Gastroesophageal sphincter (tissue), 4 donors: ENCODE measurements at places on chromosomes 5 and 9. TPM values are rescaled to one million over a fixed set of nuclear protein-coding genes. Genes with fewer than 3 reads are reported as not detected.

DNA sequence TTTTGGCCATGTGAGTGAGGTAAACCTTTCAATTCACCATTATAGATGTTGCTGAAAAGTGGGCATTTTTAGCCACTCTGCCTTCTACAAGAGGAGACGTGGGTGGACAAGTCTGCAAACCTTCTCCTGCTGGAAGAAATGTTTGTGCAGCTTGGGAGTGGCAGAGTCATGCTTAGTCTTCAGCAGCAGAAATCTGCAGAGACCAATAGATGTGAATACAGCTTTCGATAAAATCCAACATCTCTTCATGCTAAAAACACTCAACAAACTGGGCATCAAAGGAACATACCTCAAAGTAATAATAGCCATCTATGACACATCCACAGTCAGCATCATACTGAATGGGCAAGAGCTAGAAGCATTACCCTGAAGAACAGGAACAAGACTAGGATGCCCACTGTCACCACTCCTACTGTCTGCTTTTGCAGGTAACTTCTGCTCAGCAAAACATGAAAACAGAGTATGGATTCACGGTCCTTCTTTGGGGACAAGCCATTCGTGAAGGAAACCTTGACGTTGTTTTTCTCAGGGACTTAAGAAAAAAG, 91.3 kb downstream of the RALGPS1 start:
- no peak for ATAC-seq

GRCh38 chr5:152527358-152528052, 122.4 kb upstream of the NMUR2 start:
- no peak for ATAC-seq

DNA sequence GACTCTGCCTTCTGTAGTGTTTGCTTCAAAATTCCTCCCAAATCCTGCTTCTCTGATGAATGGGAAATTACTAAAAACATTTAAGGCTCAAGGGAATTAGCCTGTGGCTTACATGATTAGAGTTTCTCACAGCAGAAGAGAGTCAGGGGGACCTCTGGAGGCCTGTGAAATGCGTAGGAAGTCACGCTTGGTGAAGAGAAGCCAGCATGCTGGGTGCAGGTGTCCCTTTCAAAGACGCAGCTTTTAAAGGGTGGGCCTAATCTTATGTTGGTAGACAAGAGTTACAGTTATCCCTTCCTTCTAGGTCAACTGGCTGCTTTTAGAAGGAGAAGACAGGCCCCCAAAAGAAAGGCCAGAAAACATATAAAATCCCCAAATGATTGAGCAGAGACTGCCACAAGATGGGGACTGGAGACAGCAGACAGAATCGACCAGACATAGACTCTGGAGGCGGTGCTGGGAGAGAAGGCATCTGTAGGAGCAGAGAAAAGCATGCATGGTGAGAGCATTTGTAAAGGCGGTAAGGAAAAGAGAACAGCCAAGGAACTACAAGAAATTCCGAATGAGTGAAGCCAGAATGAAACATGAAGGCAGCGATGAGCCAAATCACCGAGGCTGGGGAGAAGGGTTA, 42.3 kb downstream of the B4GALT1 start:
- no peak for ATAC-seq

GRCh38 chr5:159527546-159528254, 197.4 kb upstream of the IL12B start:
- no peak for ATAC-seq

DNA sequence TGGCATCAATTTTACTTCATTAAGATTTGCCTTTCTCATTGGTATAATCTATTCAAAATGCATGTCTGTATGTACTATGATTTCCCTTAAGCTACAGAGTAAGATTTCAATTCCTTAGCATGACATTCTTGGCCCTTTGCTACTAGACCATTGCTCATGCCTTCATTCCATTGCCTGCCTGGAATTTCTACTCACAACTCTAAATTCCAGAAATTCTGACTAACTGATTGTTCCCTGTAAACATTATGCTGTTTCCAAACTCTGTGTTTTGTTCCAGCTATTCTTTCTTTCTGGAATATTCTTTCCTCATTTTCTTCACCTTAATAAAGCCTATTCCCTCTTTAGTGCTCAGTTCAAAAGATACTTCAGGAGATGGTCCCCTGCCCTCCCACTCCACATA, 568.8 kb upstream of the SEMA6A start:
- ATAC-seq = peak; percentile 39

DNA sequence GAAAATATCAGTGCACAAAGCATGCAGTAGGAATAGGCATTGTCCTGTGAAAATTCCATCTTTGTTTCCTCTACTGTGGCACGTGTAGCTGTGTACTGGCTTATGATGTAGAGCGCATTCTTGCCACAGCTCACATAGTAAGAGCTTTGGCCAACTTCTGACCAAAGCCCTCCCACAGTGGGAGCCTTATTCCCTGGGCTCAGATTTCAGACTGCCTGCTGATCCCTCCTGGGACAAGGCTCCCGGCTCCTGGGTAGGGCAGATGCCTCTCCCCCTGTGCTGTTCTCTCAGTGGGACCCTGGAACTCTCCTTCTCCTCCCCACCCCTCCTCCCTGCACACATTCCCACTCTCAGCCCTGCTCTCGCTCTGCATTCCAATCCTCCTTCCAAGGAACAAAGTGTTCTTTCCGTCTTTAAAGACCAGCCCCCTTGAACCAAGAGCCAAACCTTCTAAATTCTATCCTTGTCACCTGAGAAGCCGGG, 17.5 kb downstream of the LCP2 start:
- peak; percentile 87 for ATAC-seq

DNA sequence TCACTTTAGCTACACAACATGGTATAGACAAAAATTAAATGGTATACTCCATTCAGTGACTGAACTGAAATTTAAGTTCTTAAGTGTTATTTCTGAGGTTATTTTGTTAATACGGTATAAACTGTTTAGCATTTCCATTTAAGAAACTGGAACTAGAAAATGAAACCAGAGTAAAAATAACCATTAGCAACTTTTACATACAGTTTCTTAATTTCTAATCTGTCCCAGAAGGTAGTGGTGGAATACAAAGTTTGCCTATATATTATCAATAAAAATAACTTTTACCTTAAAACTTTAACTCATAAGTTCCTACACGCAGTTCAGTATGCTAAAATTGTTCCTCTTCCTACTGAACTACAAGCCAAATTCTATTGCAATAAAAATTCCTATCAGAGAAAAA, 10.3 kb downstream of the GOLPH3 start:
- no peak for ATAC-seq

DNA sequence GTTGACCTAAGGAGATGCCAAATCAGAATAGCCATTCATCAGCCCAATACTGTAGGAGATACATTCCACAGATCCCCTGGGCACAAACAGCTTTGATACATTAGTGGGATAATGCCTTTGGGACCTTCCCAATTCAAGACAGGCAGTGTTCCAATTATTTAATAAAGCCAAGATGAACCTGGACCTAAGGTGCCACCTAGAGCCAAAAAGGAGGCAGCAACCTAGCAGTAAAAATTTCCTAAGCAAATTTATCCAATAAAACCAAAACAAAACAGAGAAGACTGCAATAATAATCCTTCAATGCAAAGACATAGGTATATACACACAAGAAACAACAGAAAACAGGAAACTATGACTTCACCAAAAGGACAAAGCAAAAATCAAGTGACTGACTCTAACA, 253.0 kb downstream of the HINT1 start:
- ATAC-seq = no peak

DNA sequence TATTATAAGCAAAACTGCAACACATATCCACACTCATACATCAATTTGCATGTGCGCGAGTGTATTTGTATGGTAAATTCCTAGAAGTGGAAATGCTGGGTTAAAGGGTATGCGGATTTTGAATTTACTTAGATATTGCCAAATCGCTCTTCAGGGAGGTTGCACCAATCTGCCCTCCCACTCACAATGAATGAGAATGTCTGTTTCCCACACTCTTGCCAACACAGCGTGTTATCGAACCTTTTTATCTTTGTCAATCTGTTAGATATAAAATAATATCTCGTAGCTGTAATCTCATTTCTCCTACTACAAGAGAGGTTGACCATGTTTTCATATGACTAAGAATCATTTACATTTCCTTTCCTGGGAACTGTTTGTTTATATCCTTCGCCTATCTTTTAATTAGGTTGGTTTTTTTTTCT, 35.7 kb downstream of the LHX2 start:
- no peak for ATAC-seq

DNA sequence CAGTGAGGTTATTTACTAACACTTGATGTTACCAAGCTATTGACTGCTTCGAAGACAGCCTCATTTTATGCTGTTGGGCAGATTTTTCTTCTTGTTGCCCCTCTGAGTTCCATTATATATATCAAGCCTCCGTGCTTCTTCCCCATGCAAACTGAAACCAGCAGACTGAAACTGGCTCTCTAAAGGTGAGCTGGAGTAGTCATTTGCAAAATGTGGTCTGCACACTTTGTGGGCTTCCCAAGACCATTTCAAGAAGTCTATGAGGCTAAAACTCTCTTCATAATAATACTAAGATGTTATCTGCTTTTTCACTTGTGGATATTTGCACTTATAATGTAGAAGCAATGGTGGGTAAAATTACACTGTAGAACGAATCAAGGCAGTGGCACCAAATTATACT, 13.9 kb downstream of the SLC36A1 start:
- ATAC-seq = no peak

- no peak for ATAC-seq
Observed at GRCh38 chr5:177355868-177356168, 1.9 kb upstream of the RGS14 start.

GRCh38 chr5:176152930-176153311, 85.3 kb upstream of the SIMC1 start:
- no peak for ATAC-seq

DNA sequence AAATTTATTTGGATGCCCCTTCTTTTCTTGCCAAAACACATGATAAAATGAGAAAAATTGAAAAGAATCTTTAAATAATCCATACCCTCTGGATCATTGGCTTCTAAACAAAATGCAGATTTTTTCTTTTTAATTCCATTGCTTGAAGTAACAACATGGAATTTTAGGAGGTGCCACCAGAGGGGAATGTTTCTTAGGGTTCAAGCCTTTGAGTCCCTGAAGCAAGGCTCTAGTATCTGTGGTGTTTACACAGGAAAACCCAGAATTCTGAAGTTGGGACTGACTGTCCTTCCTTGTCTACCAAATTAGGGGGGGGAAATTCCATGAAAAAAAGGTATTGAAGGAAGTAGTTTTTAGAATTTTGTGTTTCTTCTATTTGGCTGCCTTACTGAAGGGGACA, 69.4 kb downstream of the LMNB1 start:
- ATAC-seq = no peak

- ATAC-seq = peak; percentile 8
Observed at GRCh38 chr9:97514531-97514930, 13.1 kb downstream of the TMOD1 start.

Gene TRPM3
- total RNA-seq = 1.2 TPM

Gene HNRNPA0
- total RNA-seq = 9.9 TPM

Gene CRHBP
- 1.7 TPM for total RNA-seq

Gene IL4
- not detected for total RNA-seq

Gene OTP
- not detected for total RNA-seq
